ENCODE measurements at places on chromosomes 1 and 21.

DNA sequence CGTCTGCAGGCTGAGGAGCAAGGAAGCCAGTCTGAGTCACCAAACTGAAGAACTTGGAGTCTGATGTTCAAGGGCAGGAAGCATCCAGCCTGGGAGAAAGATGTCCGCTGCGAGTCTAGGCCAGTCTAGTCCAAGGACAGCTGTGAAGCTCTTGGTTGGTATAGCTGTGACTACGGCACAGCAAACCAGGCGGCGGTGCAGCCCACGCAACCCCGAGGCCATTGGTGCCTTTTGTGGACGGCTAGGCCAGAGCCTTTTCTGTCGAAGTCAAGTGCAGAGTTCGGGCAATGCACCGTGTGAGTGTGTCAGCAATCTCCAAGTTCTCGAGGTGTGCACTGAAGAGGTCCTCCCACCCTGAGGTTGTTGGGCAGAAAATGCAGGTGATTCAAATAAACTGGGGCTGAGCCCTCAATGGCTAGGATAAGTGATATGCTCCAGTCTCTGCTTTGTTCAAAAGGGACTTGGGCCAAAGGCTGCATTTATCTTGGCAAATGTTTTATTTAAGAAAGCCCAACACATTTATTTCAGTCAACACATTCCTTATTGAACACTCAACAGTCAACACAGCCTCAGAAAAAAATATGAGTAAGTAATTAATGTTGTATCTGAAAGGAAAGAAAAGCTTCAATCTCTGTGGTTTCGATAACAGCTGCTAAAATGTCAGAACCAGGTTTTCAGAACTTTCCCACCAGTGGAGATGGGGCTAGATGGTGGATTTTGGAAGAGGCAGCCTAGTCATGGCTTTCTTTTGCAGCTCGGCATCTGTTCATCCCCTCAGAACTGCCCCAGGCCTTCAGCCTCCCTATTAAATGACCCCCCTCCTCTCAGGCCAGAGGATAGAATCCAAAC is 78.1 kb upstream of the COX20 start:
- no peak for ATAC-seq

DNA sequence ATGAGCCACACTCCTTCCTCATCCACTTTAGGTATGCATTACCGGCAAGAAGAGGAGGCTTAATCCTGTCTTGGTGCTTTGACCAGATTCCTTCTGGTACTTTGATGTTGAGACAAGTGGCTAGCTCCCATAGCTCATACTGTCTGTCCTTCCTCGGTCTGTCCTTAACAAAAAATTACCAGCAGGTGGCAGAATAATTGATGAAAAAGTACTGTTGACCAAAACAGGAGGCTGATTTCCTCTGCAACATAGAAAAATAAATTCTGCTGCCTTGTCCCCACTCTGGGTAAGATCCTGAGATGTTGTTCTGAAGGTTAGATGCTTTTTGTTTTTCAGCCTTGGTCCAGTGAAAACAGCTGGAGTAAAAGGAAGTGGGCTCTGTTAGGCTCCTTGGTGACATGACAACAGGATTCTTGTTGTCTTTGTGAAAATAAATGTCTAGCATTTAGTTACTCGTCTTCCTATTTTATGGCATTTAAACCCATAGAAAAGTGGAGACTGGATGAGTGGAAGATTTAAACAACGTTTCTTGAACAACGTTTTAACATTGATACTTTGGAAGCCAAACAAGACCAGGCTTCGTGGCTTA is 11.2 kb upstream of the HJV start:
- ATAC-seq = no peak

DNA sequence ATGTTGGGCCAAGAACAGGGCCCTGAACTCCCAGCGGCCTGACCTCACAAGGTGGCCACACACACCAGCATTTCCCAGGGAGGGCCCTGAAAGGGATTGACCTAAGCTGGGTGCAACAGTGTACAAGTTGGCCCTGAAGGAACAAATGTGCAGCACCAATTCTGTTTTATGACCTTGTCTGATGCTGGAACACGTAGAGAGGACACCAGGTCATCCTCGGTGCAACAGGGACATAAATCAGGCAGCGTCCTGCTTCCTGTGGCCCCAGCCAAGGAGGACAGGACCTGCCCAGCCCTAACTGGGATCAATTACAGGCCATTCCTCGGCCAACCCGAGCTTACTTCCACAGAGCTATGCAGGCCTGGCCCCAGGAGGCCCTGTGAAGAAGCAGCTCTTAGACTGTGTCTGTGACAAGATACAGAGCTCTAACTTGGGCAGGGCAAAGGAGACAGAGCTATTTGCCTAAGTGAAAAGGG is 12.8 kb upstream of the PHC2 start:
- no peak for ATAC-seq

DNA sequence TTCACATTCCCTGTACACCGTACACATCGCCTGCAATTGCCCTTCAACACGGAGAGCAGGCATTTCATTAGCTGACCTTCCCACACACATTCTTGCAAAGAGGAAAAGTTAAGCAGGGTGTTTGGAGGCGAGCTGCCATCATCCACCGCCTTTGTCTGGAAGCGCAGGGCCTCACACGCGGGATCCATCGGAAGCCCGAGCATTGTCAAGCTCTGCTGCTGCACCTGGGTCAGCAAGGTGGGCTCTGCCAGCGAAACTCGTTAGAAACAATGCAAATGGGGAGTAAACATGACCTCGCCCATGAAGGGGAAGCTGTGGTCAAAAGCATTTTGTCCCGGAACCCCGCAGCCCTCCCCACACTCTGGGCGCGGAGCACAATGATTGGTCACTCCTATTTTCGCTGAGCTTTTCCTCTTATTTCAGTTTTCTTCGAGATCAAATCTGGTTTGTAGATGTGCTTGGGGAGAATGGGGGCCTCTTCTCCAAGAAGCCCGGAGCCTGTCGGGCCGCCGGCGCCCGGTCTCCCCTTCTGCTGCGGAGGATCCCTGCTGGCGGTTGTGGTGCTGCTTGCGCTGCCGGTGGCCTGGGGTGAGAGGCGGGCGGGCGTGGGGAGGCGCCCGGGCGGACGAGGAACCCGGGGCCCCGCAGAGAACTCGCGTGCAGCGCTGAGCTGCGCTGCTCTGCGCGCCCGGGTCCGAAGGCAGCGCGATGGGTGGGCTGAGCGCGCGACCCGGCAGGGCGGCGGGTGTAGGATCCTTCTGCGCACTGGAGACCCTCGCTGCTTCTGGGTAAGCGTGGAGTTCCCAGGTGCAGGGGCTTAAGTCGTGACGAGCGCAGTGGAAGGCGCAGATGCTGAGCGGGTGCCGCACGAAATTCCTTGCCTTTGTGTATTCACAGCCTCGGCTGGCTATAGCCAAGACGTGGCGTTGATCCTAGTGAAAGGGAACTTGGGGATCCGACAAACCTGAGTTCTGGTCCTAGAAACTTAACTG is at the start of gene CR1:
Gene CR1 (plus strand): TSS at position 357 of the 992 bp plus-strand sequence. CDS start 111 bp downstream, at position 468.
- ATAC-seq = peak; percentile 87

- no peak for ATAC-seq
Measured at GRCh38 chr1:9071554-9072235, 2.3 kb upstream of the SLC2A5 start.

- ATAC-seq = no peak
Measured at GRCh38 chr1:6027591-6027990, 18.1 kb upstream of the KCNAB2 start.

GRCh38 chr1:206809504-206810084 is 37.3 kb upstream of the IL10 start:
- ATAC-seq = no peak

GRCh38 chr21:31865429-31865970 is 7.3 kb upstream of the HUNK start:
- no peak for ATAC-seq

DNA sequence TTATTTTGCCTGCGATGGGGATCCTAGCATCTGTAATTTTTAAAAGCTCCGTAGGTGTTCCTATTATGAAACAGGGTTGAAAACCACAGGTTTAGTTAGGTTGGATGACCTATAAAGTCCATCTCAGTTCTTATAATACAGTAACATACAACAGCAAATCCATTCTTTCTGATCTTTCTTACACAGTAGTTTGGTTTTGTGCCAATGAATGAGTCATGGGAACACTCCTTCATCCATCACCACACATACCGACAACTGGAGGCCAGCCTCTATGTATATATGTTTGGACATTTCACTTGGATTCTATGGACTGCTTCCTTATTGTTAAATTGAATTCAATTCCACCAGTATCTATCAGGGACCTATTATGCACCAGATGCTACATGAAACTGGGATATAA is 118.4 kb upstream of the L1TD1 start:
- ATAC-seq = no peak

- ATAC-seq = peak; percentile 71
Measured at GRCh38 chr1:41432481-41433280, 51.8 kb downstream of the EDN2 start.

- ATAC-seq = no peak
Measured at GRCh38 chr1:167717351-167717750, 4.4 kb upstream of the MPZL1 start.

DNA sequence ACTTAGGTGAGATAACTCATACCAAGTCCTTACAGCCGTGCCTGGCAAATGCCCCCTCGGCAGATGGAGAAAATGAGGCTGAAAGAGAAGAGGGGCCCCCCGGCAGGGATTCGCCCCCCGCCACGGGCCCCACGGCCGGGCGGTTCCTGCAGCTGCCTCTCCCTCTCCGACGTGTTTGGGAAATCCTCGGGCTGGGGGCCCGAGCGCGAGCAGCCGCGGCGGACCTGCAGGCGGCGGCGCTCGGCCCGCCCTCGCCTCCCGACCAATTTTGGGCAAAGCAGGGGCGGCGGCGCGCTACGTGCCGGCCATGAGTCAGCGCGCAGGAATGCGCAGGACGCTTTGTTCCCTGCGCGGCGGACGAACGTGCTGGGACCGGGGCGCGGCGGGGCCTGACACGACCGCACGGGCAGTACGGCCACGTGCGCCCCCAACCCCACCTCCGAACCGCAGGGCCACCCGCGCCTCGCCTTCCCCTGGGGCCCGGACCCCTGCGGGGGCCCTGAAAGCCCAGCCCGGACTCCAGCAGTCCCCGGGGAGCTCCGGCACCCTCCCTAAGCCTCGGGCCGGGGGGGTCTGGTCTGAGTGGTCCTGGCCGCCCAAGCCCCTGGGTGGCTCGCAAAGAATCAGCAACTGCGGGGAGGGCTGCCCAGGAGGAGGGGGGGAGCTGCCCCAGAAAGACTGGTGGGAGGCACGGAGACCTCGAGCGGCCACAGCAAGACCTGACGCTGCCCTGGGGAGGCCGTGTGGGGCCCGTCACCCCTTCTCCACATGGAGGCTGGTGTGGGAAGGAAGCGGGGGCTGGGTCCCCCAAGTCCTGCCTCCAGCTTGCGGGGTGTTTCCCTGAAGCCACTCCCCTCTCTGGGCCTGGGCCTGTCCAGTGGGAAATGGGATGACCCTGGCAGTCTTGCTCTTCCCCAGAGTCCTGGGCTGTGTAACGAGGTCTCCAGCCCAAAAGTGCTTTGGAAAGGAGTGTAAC is 11.9 kb upstream of the EDN2 start:
- ATAC-seq = peak; percentile 32

DNA sequence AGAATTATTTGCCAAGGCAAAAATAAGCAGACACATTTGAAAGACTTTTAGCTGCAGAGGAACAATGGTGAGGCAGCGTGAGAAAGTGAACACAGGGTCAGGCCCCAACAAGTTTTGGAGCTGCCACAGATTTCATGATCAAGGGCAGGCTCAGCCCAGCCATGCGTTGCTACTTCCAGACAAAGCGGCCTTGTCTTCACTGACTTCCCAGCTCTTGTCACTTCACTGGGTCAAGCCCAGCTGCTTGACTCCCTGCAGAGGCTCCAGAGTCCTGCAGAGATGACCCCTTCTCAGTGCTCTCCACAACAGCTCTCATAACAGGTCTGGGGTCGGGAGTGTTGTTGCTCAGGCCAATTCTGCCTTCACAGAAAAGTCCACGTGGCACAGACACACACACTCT is 35.8 kb downstream of the HHAT start:
- ATAC-seq = no peak

DNA sequence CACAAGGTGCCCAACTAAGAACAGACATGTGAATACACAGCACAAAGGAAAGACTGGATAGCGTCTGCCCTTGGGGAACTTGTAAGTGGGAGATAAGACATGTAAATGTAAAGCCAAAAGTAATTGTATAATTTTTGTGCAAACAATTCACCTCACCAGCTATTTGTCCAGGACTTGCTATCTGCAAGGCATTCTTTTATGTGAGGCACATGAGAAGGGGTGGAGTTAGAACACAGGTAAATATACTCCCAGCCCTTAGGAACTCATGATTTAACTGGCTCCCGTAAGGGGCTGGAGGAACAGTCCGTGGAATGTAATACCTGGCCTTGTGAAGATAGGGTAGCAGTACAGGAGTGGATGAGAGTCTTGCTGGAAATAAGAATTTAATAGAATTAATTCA is 61.3 kb downstream of the CDK18 start:
- no peak for ATAC-seq

DNA sequence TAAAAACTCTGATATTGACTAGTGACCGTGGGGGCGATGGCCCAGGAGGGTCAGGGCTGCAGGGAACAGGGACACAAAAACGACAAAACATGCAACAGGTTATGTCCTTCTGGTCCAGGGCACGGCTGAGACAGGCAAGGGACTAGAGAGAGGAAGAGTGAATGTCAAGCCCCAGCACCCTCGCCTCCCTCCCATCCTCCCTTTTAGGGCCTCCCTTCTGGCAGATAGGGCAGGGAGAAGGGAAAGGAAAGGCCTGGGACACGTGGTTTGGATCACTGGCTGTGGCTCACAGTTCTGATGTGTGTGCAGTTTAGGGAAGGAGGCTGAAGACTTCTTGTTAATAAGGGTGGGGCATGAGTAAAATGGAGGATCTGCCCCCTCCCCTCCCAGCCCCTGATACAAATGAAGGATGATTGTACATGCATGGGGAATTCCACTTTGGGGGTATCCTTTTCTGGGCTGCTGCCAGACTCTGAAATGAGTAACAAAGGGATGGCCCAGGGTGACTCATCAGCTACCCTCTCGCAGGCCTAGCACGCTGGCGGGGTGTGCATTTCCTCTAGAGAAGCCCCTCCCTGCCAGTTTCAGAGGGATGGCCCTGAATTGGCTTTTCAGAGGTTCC is 14.2 kb downstream of the CAPN2 start:
- peak; percentile 97 for ATAC-seq

GRCh38 chr1:65027666-65028358 is 61.5 kb upstream of the JAK1 start:
- no peak for ATAC-seq

DNA sequence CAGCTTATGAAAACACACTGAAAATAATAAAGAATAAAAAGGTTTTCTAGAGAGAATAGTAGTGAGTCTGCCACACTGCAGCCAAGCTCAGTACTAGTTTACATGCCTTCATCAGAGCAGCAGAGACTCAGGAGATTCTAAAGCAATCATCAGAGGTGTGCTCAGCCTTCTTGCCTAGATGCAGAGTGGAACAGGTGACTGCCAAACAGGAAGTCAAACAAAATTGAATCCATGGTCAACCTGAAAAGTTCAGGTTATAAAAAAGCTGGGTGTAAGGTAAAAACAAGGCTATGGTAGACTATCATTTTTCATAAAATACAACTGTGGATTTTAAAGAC is 165.3 kb upstream of the C1orf105 start:
- ATAC-seq = no peak

- ATAC-seq = no peak
Measured at GRCh38 chr1:224774378-224774777, 155.1 kb upstream of the DNAH14 start.

DNA sequence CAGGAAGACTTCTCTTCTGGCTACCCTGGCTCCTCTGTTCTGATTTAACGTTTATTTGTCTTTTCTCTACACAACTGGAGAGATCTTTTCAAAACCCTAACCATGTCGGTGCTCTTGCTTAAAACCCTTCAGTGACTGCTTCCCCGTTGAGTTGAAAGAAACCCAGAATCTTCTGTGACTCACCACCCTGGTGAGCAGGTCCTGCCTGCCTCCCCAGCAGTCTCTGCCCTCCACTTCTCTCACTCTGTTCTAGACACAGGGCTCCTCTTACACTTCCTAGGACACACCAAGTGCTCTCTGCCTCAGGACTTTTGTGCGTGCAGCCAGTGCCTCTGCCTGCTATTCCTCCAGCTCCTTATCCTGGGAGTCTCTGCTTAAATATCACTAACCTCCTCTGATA is 131.4 kb downstream of the IER5 start:
- ATAC-seq = no peak
